Upper lobe of right lung (tissue), 1 donor: ENCODE measurements at places on chromosomes 5 and 9.

GRCh38 chr9:70639853-70640814 is 225.7 kb upstream of the KLF9 start:
- no peak for DNase-seq

DNA sequence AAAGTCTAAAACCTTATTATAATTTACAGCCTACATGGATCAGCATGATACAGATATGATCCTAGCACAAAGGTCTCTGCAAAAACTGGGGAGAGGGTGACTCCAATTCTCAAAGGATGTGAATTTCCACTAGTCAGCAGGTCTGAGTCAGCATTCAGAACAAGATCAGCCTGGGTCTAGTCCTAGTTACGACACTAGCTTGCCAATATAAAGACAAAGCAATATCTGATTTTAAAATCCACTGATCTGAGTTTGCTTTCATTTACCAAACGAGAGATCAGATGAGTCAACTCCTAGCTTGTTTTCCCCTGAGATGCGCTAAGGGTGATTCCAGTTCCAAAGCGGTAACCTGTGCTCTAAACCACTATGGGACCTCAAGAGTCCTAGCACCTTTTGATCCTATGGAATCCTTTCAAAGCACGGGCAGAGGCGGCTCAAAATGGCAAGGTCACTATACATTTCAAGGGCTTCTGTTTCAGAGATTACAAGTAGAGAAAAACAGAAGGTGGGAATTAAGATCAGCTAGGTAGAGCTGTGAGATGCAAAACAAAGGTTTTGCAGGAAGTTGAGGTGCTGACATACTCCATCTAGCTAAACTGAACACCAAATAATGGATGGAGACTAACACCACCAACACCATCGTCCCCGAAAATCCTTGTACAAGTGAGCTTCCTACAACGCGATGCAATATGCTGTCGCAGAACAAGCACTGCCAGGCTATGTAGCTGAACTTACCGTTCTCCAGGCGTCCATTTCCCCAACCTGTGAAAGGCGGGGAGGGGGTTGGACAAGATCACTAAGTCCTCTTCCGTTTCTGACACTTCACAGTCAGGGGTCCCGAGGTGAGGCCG is 906 bp downstream of the SLC25A51 start:
- DNase-seq: no peak

- no peak for DNase-seq
Observed at GRCh38 chr5:2200261-2200950, 317.7 kb upstream of the IRX4 start.

- no peak for DNase-seq
Observed at GRCh38 chr5:115295777-115296123, 704 bp downstream of the CCDC112 start.

- no peak for DNase-seq
Observed at GRCh38 chr5:79059674-79060073, 9.8 kb downstream of the DMGDH start.

- DNase-seq: no peak
Observed at GRCh38 chr5:9641806-9642355, 11.7 kb upstream of the TAS2R1 start.

DNA sequence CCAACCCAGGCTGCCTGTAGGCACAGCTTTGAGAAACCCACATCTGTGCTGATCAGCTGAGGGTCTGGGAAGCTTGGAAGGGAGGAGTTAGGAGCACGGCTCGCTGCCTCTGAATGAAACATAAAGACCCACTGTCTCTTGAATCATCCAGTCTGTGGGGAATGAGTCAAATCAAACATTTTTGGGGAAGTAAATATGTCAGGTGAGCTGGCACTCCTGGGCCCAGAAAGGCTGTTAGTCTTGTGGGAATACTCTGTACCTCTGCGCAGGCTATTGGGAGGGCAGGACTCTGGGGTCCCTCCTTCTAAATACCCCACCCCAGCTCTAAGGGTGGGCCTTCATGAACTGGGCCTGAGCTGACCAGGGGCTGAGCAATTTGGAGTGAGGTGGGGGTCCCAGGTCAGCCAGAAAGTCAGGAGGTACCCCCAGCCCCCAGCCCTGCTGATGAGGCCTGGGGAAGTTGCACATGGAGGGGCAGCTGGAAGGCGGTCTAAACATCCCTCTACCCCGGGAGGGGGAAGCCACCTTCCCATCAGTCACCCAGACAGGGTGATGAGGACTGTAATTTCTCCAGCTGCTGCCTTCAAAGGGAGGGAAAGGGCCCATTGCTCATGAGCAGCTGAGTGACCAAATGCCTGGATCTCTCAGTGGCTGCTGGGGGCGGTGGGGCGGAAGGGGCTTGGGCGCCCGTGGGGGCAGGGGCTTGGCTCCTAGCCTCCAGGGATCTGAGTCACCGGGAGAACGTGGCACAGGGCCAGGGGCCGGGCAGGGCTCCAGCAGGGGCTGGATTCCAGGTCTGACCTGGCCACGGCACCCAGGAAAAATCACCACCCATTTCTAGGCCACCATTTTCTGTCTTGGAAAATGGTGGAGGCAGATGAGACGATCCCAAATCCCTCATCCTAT is 10.8 kb downstream of the FIBCD1 start:
- DNase-seq: no peak

DNA sequence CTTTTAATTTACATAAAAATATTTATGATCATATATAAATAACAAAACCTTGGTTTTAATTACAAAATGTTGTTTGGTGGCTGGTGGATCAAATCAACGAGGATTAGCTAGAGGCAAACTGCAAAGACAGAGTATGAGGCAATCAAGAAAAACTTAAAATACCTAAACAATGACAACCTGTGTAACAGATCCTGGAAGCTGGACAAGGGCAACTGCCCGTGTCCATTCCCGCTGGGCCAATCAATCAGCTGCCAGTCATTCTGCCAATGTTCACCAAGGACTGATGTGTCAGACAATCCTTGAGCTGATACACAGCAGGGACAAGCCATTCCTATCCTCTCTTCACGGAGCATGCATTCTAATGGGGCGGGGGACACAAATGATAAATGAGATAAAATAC is 3.2 kb upstream of the TENT4A start:
- no peak for DNase-seq

DNA sequence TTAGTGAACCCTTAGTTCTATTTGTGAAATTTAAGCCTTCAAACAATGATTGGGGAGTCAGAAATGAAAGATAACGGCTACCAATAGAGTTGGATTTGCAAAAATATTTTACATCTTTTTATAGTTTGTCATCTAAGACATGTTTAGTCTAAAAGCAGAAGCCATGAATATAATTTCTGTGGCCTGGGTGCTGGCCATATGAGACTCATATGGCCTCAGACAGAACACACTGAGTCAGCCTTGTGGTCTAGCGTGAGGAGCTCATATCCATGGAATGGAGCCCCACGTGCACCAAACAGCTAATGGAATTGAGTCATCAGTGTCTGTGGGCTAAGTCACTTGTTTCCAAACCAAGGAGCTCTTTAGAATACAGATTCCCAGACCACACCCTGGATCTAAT is 240.7 kb upstream of the NREP start:
- no peak for DNase-seq

- no peak for DNase-seq
Observed at GRCh38 chr9:77817590-77818311, 169.6 kb upstream of the GNA14 start.
